Right lung (tissue), 10 donors: ENCODE measurements at places on chromosomes 1 and 21.

GRCh38 chr1:176531921-176532897 is 69.2 kb downstream of the PAPPA2 start:
- DNase-seq = no peak

- no peak for DNase-seq
Observed at GRCh38 chr1:15400627-15401026, 9.1 kb upstream of the EFHD2 start.

DNA sequence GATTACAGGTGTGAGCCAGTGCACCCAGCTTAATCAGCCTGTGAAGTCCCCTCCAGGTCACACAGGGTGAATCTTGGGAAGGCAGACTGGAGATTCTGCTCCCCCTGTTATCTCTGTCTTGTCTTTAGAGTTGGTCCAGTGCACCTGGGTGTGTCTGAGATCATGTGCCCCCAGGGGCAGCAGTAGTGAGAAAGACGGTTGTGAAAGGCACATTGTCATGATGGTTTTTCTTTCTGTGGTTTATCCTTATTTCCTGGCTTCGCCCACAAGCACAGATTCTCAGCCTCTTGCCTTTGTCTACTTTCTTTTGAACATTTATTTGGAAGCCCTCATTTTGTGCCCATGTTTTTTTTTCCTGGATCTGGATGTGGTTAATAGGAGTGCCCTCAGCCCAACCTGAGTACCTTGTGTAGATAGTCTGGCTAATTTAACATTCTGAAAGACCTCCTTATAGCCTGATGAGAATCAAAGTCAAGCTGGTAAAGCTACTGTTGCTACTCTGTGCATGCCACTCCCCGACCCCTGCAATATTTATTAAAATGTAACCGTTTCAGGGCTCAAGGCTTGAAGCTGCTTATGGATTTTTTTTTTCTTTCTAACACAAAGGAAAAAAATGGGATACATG is 23.7 kb downstream of the UCK2 start:
- no peak for DNase-seq

GRCh38 chr1:52332411-52332810 is 33.6 kb downstream of the CC2D1B start:
- DNase-seq = no peak

- no peak for DNase-seq
Observed at GRCh38 chr1:225825078-225825477, 15.2 kb downstream of the EPHX1 start.

DNA sequence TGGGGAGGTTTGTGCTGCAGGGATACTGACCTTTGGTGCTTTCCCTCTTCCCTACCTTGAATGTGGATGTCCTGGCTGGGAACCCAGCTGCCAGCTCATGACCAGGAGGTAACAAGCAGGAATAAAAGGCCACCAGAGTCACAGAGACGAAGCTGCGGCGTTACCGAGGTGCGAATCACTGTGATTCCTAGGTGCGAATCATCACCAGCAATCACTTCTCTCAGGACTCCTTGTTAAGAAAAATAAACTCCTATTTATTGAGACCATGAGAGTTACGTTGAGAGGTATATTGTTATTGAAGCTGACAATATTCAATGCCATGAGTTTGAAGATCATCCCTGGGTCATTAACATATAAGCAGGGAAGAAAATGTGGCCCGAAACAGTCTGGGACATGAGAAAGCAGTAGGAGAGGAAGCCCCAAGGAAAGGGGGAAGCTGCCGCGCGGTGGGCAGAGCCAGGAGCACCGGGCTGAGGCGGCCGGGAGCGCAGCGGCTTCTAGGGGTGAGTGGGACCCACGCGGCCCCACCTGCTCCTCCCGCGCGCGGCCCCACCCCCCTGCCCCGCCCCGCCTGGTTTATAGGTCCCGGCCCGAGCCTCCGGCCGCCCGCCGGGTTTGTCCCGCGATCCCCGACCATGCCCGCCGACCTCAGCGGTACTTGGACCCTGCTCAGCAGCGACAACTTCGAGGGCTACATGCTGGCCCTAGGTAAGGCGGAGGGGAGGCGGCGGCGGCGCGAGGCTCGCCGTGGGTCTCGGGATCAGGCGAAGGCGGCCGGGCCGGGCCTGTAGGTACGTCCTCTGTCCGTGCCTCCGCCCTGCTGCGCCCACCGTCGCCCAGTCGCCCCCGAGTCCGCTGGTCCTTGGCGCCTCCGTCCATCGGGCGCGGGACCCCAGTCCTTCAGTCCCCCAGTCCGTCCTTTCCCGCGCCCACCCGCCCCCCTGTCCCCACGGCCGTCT is at the start of gene RBP7:
Gene RBP7, plus strand, starts transcription at position 605 of the 959 bp plus-strand sequence. Its CDS starts 31 bp downstream, at position 636.
- DNase-seq = no peak

GRCh38 chr1:207965392-207966387 is 54.8 kb upstream of the CD34 start:
- no peak for DNase-seq

GRCh38 chr1:154190550-154190949 is 1.4 kb downstream of the TPM3 start:
- no peak for DNase-seq

DNA sequence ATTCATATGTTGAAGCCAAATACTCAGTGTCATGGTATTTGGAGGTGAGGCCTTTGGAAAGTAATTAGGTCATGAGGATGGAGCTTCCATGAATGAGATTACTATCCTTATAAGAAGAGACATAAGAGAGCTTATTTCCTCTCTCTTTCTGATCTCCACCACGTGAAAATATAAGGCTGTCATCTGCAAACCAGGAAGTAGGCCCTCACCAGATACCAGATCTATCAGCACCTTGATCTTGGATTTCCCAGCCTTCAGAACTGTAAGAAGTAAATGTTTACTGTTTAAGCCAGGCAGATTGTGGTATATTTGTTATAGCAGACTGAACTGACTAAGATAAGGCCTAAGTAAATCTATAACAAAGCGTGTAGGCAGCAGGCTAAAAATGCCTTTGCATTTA is 25.3 kb downstream of the RBM11 start:
- DNase-seq = no peak

- no peak for DNase-seq
Observed at GRCh38 chr1:956636-957035, 2.4 kb downstream of the NOC2L start.

GRCh38 chr1:224067621-224068457 is 46.1 kb upstream of the FBXO28 start:
- DNase-seq = no peak

GRCh38 chr1:27412502-27412901 is 20.1 kb downstream of the GPR3 start:
- DNase-seq = no peak

DNA sequence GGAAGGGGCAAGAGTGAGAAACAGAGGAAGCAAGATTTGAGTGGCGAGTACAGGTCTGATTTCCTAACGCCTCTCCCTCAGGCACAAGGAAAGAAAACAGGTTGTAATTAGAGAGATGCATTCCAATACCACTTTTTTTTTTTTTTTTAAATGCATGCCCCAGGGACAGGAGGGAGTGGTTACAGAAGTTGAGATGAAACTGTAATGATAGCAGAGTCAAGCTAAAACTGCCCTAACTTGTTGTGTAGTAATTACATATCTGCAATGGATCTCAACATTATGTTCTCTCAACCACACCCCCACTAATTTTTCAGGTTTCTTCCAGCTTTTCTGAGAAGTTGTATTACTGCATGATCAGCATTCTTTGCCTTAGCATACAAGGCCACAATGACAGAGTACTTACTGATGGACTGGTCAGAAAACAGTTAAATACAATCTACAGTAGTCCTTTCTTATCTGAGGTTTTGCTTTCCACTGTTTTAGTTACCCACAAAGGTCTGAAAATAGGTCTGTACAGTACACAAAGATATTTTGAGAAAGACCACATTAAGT is 5.5 kb downstream of the ETV3 start:
- DNase-seq = no peak

DNA sequence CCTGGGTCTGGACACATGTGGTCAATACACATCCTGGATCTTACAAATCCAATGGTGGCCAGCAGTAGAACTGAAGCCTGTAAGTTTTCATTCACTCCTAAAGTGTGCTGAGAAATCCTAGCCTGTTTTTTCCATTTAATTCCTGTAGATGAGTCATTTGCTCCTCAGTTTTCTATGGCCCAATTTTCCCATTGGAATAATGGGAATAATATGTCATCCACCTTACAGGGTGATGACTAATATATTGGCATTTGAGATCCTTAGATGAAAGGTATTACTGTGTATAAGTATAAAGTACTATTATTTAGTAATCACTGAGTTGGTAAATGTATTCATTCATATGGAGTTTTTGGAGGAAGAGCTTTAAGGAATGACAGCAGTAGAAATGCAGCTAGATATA is 89.7 kb upstream of the ADAR start:
- DNase-seq = no peak

DNA sequence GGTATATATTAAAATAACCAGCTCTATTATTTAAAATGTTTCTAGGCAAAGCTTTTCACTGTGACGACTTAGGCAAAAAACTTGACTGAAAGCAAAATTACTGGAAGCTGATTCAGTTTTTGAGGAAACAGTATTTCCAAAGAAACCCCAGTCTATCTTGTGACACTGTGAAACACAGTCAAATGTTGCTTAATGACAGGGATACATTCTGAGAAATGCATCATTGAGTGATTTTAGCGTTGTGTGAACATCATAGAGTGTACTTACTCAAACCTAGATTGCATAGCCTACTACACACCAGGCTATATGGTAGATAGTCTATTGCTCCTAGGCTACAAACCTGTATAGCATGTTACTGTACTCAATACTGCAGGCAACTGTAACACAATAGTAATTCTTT is 116.9 kb upstream of the KCNK1 start:
- no peak for DNase-seq

- DNase-seq = no peak
Observed at GRCh38 chr1:111369645-111370044, 57.9 kb downstream of the OVGP1 start.

DNA sequence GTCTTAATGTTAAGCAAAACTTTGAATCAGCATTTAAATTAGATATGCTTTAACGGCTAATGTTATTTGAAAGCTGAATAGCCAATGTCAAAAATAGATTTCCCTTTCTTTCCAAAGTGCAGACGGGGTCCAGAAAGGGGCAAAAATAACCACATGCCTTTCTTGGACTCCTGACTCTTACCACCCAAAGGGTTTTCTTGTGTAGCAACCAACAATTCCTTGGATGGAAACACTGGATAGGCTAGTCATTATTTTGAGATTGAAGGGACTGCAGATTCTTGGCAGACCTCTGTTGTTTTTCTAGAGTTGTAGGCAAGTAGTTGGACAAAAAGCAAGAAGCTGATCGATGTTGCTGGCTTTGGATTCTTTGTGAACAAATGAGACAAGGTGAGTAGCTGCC is 107.0 kb downstream of the MRPS6 start:
- no peak for DNase-seq

DNA sequence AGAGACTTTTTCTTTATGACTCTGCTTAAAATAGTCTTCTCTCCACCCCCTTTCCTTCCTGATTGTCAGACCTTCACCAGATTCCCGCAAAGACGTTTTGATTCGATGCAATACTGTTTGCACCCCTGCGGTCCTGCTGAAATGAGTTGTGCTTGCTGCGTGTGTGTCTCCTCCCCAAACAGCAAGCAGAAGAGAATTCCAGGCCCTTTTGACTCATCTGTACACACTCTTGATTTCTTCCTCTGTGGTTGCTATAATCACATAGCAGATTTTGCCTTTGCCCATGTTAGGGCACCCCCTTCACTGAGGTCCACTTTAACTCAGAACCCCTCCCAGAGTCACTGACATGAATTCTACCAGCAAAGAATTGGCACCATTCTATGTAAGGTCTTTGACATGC is 136.5 kb downstream of the ZZZ3 start:
- DNase-seq = no peak

DNA sequence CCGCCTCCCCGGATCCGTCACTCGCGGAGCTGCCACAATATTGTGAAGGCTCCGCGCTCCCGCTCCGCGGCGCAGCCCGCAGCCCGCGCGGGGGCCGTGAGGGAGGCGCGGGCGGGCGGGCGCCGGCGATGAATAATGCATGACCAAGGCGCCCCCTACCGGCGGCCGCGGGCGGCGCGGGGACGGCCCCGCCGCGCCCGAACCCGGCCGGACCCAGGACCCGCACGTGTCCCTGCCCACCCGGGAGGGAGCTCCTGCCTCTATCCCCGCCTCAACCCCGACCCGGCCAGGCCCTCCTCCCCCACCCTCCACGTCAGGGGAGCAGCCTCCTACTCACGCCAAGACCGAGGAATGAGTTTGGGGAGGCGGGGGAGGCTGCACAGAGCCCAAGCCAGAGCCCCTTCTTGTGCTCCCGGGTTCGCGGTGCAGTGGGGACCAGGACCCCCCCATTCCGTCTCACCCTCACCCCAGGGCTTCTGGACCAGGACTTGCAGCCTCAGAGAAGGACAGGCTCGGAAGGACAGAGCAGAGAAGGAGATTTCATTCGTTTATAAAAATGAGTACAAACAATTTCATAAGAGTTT is 70.8 kb upstream of the CASZ1 start:
- peak; percentile 42 for DNase-seq

DNA sequence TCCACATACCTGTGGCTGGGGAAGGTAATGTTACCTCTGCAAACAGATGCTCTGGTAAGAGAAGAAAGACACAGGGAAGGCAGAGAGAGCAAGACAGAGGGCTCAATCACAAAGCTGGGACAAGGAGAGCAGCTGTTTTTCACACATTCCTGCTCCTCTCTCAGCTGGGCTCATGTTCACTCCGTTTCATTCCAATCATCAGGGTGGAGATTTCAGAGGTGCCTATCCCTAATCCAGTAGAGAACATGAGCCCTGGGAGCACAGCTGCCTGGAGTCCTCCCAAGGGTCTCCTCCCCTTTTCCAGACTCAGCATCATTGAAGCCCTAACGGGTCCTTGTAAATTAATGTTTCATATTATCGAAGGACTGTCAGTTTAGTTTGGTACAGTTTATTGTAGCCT is 19.4 kb downstream of the GADD45A start:
- no peak for DNase-seq

DNA sequence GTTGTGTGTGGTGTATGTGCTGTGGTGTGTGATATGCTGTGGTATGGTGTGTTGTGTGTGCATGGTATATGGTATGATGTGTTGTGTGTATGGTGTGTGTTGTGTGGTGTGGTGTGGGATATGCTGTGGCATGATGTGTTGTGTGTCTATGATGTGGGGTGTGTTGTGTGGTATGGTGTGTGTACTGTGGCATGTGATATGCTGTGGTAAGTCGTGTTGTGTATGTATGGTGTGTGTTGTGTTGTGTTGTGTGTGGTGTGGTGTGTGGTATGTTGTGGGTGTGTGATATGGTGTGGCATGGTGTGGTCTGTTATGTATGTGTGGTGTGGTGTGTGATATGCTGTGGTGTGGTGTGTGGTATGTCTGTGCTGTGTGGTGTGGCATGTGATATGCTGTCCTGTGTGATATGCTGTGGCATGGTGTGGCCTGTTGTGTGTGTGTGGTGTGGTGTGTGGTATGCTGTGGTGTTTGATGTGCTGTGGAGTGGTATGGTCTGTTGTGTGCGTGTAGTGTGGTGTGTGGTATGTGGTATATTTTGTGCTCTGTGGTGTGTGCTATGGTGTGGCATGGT is 318.0 kb downstream of the PTPRU start:
- no peak for DNase-seq

GRCh38 chr1:172109359-172109758 is 268.1 kb downstream of the DNM3 start:
- DNase-seq = no peak

- no peak for DNase-seq
Observed at GRCh38 chr1:244710474-244711062, 57.6 kb downstream of the DESI2 start.
